ENCODE measurements at places on chromosomes 2 and 18.

DNA sequence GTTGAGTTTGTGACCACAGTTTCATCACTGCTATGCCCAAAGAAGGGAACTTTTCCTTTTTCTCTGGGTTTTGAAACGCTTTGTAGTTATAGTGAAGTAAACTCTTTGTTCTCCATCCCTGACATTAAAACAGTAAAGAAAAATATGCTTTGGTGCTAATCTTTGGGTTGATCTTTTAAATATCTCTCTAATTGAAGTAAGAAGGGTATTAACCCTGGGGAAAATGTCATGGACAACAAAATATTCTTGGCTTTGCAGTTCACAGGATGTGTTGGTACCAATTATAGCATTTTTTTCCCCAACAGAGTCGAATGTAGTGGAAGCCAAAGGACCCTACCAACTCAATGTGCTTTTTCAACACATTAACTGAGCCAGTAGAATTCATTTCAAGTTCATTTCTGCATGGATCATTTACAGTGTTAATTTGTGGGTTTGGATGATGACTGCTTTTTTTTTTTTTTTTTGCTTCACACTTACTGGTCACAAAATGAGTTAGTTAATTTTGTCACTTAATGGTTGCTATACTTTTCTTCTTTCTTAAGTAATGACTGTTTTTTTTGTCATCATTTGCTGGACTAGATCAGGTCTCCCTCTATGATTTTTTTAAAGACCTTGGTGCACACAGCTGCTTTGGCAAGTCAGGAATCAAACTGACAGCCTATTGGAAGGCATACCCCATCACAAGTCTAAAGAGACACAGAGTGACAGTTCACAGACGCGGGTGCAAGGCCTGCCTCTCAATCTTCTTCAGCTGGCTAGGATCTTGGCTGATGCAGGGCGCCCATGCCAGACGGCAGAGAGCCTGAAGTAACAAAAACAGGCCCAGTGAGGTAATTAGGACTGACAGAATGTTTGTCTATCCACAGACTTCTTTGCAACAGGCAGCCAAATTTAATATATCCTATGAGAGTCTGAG, 98.8 kb upstream of the MMADHC start:
- no peak for DNase-seq

DNA sequence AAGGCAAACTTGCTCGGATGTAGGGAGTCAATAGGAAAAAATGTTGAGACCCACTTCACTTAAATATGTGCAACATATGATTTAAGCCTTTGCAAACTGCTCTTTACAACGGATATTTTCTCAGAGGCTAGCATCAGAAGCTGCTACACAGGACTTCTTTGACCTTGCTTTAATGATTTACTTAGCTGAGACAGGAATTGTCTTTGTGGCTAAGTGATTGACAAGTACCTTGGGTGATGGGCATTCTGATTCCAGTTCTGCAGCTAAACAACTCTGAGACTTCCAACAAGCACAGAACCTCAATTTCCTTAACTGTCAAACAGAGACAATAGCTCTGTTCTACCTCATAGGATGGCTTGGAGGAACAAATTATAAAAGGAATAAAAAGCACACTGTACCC, 150.2 kb downstream of the NCKAP5 start:
- DNase-seq, result no peak

GRCh38 chr2:228628682-228629081, 447.2 kb upstream of the SPHKAP start:
- no peak for DNase-seq

GRCh38 chr18:13376298-13376840, 157.8 kb downstream of the LDLRAD4 start:
- DNase-seq, result no peak

GRCh38 chr18:35389095-35389618, 12.0 kb upstream of the ZNF396 start:
- no peak for DNase-seq

DNA sequence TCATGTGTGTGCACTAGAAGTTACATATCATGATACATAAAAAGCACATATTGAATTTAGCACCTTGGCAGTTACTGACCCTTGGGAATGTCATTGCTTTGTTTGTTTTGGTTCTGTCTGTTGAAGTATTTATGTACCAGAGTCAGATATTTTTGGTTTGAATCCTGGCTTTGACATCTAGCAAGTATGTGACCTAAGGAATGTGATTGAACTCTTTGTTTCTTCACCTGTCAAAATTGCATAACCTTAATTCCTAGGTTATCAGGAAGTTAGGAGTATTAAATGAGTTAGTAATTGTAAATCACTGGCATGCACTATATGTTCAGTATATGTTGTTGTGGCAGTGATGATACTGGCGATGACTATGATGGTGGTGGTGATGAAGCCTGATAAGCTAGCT, 1003.5 kb upstream of the NRXN1 start:
- DNase-seq, result no peak

DNA sequence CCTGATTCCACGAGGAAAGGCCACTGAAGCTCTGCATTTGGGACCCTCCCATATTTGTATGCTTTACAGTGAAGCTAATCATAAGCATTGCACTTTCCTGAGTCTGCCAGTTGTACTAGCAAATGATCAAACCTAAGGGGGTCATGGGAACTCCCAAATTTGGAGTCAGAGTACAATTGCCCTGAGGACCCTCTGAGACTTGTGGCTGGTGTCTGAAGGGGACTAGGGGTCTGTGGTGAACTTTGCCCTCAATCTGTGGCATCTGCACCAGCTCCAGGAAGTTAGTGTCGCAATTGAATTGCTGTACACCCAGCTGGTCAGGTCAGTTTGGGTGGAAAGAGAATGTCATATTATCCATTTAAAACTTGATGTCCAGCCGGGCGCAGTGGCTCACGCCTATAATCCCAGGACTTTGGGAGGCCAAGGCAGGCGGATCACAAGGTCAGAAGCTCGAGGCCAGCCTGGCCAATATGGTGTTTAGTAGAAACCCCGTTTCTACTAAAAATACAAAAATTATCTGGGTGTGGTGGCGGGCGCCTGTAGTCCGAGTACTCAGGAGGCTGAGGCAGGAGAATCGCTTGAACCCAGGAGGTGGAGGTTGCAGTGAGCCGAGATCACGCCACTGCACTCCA, 18.1 kb downstream of the SOWAHC start:
- DNase-seq, result no peak

DNA sequence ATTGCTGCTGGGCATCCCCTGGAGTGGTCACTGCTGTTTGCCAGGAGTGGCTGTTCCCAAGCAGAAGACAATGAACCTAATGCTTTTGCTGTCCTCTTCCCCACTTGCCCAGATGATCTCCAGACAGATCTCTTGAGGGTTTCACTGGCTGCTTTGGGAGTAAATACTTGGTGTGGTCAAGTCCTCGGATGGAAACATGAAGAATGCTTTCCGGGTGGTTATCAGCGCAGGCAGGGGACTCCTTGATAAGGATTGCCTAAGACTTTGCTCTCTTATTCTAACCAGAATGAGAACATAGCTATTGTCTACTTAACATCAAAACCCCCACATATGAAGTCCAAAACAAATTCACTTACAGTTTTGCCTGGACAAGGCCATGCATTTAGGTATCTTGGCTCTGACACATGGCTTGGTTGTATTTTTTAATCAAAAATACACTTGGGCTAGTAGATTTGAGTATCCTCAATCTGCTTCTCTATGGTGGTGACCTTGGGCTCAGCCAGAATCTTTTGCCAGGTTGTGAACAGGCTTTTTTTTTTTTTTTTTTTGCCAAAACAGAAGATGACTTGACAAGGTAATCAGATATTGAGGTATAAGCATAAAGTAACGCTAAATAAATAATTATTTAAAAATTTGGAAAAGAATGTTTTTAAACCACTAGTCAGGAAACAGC, 34.8 kb upstream of the MYO3B start:
- DNase-seq, result no peak

- DNase-seq, result no peak
These were observed 370 bp upstream of the ZNF804A start for GRCh38 chr2:184598002-184598315.

DNA sequence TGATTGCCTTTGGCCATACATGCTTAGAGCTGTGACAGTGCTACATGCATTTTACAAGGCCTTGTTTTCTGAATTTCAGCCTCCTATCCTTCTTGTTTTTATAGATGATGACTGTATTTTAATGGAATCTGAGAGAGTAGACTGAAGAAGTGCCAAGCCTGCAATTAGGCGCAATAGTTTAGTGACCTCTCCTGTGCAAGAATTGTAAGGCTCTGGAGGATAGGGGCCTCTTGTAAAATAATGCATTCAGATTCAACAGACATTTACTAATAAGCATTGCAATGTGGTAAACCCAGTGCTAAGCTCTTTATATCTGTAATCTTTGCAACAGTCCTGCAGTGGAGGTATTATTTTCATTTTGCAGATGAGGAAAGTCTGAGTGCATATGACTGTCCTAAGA, 105.5 kb downstream of the TDRD15 start:
- no peak for DNase-seq

GRCh38 chr2:235935773-235936172, 232.4 kb downstream of the GBX2 start:
- no peak for DNase-seq

DNA sequence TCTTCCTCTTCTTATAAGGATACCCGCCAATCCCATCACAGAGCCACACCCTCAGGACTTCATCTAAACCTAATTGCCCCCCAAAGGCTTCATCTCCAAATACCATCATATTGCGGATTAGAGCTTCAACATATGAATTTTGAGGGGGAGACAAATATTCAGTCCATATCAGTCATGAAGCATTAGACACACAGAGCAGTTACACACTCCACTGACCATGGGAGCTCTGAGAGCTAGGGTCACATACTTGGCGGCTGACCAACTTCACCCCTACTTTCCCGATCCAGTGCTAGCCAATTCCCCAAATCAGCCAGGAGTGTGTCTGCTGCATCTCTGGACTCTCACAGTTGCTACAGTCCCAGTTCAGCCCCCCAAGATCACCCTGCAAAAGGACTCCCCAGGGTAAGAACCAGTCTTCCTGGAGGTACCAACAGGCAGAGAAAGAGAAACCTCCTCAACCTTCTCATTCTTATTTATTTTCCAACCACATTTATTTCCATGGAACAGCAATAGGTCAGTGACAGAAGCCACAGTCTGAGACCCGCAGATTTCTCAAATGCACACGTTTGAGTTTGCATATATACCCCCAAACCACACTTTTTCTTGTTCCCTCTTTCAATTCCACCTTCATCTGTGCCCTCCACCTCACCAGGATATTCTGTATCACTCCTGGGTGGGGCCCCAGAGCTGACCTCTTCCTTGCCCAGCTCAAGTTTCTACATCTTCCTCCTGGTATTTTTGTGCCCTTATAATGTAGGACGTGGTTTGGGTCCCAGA, 33.3 kb downstream of the SPP2 start:
- DNase-seq, result no peak

Measured in stimulated activated CD8-positive, alpha-beta memory T cell treated with anti-CD3 and anti-CD28 coated beads, Interleukin-15, amount 100 ng/mL, for 48 hours (primary cell).